ENCODE measurements at places on chromosomes 11 and 22.
A peak's percentile ranks its signal among the peaks of the same experiment; 100 is the strongest.

- DNase-seq: no peak
Observed at GRCh38 chr11:112297248-112297866, 36.7 kb upstream of the PLET1 start.

- DNase-seq: no peak
Observed at GRCh38 chr11:122836916-122837315, 1.4 kb upstream of the CRTAM start.

DNA sequence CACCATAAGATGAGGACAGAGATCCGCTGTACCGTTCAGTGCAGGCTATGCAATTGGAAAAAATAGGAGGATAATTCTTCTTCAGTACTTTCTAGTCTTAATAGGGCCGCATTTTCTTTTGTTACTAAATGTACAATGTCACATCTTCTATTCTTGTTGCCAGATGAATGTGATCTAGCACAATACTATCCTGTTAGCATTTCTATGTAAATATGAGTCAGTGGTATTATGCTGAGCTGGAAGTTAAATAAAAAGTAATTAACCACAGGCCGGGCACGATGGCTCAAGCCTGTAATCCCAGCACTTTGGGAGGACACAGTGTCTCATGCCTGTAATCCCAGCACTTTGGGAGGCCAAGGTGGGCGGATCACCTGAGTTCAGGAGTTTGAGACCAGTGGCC is 24.4 kb upstream of the BIRC3 start:
- no peak for DNase-seq

DNA sequence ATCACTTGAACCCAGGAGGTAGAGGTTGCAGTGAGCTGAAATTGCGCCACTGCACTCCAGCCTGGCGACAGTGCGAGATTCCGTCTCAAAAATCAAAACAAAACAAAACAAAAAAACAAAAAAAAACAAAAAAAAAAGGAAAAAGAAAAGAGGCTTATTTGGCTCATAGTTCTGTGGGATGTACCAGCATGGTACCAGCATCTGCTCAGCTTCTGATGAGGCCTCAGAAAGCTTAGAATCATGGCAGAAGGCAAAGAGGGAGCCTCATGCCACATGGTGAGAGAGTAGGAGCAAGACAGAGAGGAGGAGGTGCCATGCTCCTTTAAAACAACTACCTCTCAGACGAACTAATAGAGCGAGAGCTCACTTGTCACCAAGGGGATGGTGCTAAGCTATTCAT is 10.6 kb upstream of the PTS start:
- DNase-seq: no peak

DNA sequence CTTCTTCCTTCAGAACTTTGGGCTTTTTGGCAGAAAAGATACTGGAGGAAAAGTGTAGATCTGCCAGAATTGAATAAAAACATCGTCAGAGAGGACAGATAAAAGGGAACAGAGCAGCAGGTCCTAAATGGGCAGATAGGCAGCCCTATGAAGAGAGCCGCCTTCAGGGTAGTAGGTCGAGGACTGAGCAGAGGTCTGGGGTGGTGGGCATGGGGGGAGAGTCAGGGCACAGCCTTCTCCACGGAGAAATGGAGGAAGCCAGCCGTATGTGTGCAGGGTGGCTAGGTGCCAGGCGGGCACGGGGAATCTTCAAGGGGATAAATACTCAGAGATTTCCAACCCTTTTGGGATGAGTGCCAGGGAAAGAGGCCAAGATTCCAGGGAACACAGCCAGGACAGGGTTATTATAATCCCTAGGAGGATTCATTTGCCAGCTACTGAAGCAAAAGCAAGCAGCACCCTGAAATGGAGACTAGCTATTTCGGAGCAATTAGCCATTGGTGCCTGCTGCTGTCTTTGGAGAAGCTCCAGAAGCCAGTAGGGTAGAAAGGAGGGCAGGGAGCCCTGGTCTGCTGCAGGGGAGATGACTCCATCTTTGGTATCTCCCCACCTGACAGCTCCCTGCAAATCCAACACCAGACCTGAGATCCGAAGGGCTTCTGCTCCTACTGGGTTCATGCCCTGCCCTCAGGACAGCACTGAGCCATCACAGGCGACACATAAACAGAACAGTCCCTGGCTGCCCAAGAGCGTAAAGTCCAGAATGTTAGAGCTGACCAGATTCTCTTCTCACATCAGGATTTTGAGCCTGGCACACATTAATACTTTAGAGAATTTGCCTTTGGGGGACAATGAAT is 174.5 kb upstream of the NTM start:
- no peak for DNase-seq

GRCh38 chr11:102546923-102547471 is 16.4 kb upstream of the MMP7 start:
- DNase-seq: peak; percentile 60

DNA sequence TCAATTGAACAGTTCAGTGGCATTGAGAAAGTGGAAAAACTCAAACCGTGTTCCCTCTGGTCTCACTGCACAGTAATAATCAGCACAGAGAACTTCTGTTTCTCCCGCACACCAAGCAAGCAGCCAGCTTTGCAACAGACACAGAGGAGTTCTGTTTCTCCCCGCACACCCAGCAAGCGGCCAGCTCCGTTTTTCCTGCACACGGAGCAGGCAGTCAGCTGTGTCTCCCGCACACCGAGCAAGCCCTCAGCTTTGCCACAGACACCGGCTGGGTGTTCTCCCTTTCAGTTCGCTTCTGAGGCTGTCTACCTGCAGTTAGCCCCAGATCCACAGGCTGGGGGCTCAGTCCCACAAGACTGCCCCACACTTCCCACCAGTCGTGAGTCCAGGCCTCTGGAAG is 9.9 kb upstream of the TALDO1 start:
- DNase-seq: no peak

DNA sequence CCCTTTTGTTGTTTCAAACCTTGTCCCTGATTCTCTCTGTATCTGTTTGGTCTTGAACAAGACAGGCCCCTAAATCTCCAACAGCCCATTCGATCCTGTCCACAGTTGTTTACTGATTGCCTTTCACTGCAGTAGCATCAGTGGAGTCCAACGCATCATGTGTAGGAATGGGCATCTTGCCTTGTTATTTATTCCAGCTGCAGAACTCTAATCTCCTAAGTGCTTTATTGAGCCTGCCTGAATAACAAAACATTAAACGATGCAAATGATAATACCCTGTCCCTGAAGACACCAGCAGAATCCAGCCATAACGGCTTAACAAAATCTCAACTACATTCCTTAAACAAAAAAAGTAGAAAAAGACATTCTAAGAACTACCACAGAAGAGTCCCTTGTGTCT is 50.1 kb downstream of the SLC35F2 start:
- no peak for DNase-seq

- peak; percentile 51 for DNase-seq
Observed at GRCh38 chr22:31488988-31489617, 539 bp downstream of the EIF4ENIF1 start.

- no peak for DNase-seq
Observed at GRCh38 chr11:114928260-114928870, 250.0 kb downstream of the NXPE2 start.

- DNase-seq: no peak
Observed at GRCh38 chr11:75635066-75635862, 33.6 kb downstream of the MAP6 start.

- DNase-seq: no peak
Observed at GRCh38 chr11:13902523-13902922, 60.0 kb upstream of the SPON1 start.

GRCh38 chr11:11215058-11215815 is 137.8 kb downstream of the CSNK2A3 start:
- no peak for DNase-seq

GRCh38 chr11:64233913-64234586 is at the start of gene VEGFB:
TSS of gene VEGFB (plus strand) at chr11:64234584. CDS start at chr11:64234834, 250 bp downstream.
- DNase-seq: peak; percentile 71

- DNase-seq: no peak
Observed at GRCh38 chr11:116272181-116272789, 500.5 kb downstream of the BUD13 start.

GRCh38 chr11:50394017-50394416 is 361.3 kb downstream of the OR4C45 start:
- DNase-seq: no peak

- no peak for DNase-seq
Observed at GRCh38 chr11:83727251-83727650, 441.1 kb upstream of the CCDC90B start.

DNA sequence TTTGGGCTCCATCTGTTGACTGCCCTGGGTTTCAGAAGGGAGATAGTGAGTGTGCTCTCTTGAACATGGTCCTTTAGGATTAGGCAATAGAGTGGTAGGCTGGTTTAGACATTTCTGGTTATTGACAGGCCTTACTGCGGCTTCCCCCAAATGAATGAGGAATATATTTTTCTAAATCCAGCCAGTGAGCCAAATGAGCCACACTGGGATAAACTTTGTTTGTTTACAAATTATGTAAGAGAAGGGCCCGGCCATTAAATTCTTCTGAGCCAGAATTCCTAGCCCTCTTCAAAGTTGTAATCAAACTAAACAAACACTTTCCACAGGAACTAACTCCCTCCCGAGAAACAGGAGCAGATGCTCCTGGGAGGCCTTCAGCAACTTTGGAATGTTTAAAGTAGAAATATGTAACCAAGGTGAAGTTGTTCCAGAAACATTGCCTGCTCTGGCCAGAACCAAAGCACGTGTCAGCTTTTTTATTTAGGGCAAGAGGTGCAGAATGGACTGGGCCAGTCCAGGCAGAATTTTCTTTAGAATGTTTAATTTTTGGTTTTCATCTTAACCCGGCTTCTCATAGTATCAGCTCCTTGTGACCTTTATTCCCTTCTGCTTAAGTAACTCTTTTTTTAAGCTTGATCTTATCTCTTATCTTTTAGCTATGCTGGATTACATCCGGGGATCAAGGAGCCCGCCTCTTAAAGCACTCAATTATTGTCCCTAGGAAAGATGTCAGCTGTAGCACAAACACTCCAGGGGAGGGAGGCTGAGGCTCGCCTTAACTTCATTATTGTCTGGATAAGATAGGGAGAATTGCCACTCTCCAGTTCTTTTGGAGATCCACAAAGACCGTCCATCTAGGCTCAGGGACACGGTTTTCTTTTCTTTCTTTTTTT is 28.7 kb downstream of the ZNRF3 start:
- no peak for DNase-seq

DNA sequence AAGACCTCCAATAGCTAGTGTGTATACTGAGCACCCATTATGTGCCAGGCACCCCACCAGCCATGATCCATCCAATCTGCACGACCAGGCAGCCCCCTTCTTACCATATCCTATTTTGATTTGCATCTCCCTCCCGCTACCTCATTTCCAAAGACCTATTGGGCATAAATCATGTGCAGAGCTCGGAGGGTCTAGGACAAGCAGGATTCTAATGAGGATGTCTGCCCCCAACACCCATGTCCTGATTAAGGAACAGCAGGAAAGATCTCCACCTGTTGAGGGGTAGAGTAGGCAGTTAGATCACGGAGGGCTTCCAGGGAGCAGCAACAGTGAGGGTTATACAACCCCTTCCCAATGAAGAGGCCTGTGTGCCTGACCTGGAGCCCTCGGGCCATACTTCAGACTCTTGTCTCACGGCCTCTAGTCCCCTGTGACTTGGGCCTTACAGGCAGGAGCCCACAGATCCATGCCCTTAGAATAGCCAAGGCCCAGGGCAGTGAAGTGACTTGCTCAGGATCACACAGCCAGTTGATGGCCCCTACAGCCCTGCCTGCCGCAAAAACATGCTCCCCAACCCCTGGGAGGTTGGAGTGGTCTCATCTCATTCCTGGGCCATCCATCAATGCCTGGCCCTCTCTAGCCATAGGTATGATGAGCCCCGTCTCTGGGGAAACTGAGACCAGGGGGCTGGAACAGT is 3.5 kb downstream of the RAB3IL1 start:
- no peak for DNase-seq

DNA sequence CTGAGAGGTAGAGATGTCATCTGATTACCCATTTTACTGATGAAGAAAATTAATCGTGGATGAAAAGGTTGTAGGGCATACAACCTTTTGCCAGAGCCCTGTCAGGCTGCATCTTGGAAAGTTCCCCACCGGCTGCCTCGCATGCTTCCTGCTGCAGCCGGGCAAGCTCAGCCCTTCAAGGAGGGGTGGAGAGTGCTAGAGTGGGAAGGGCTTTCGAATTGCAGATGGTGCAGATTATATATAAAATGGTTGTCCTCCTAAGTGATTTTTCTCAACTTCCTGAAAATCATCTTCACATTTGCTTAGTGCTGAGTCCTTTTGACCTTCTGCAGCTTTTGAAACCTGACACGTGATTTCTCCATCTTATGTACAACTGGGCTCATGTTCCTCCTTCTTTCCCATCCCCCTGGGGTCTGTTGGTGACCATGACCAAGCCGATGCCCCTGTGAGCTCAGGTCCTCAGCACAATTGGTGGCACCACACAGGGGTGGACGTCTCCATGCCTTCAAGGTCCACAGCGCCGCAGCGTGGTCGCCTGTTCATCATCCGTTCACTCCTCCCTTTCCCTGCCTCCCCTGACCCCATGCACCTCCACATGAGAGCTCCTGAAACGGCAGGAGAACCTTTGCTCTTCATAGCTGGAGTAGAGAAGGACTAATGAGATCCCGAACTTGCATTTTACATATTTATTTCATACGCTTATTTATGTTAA is 47.6 kb upstream of the MYO18B start:
- DNase-seq: no peak

DNA sequence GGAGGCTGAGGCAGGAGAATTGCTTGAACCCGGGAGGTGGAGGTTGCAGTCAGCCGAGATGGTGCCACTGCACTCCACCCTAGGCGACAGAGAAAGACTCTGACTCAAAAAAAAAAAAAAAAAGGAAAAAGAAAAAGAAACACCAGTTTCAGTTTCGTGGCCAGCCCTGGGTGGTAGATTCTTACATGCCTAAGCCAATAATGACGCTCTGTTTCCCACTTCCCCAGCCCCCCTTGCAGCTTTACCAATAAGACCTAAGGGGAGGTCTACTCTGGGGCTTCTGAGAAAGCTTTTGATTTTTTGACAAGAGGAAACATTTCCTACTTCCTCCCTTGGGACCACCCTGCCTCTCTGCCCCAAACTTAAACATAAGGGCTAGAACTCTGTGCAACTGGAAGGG is 30.0 kb upstream of the PTPRJ start:
- peak; percentile 75 for DNase-seq

DNA sequence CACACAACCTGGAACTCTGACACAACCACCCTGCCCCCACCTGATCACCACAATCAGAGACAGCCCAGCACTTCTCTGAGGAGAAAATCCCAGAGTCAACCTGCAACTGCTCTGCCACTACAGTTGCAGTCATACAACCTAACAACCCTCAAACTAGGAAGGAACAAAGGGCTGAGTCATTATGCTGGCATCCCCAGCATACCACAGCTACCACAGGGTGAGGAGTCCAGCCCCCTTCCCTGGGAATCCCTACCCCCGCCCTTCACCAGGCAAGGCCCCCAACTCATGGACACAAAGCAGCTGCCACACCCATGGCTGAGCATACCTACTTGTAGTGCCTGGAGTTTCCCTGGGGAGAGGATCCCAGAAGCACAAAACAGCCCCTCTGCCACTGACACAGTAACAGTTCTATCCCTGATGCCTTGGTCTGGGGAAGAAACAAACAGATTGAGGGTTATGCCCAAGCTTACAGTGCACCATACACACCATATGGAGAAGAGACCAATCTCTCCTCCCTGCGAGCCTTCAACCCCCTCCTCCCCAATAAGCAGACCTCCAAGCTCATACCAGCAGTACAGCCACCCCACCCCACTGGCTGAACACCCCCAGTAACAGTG is 68.5 kb upstream of the C11orf58 start:
- DNase-seq: no peak
